ENCODE measurements at places on chromosomes 1 and 21.
A peak's percentile ranks its signal among the peaks of the same experiment; 100 is the strongest.

DNA sequence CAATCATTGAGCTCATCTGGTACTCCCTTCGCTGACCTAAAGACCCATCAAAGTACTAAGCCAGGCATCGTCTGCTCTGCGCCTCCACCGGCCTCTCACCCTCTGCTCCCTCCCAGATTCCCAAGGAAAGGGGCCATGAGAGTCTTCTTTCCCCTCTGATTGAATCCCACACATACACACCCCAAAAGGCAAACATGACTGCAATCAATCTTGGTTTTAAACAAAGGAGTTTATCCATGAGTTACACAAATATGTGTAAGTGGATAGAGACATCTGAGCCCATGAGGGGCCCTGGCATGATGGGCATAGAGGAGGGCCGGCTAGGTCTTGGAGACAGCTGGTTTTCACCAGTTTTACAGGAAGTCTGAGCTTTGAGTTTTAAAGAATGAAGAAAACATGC, 50.9 kb downstream of the CAPN2 start:
- no peak for DNase-seq

- no peak for DNase-seq
These were observed 63.0 kb downstream of the KCNN3 start for GRCh38 chr1:154807048-154807591.

GRCh38 chr21:44761011-44761729, 40.5 kb downstream of the UBE2G2 start:
- DNase-seq: no peak

- DNase-seq: peak; percentile 94
These were observed 24.9 kb upstream of the KCNA2 start for GRCh38 chr1:110630839-110631663.

DNA sequence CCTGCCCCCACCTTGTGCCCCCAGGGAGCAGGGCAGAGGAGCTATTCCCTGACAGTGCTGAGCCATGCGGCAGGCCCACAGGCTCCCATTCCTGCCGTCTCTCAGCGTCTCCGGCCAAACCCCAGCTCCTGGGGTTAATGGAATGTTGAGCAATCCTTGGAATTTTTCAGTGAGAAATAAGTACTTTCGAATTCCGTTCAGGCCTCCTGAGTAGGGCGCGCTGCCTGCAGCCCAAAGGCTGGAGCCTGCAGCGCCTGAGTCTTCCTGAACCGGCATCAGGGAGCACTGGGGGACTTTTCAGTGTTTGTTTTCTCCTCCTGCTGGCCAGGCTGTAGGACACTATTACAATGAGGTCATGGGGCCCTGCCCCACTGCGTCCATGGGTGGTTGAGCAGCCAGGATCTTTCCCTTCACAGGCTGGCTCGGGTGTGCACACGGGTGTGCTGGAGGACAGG, 33.3 kb upstream of the CSF1 start:
- DNase-seq: no peak

DNA sequence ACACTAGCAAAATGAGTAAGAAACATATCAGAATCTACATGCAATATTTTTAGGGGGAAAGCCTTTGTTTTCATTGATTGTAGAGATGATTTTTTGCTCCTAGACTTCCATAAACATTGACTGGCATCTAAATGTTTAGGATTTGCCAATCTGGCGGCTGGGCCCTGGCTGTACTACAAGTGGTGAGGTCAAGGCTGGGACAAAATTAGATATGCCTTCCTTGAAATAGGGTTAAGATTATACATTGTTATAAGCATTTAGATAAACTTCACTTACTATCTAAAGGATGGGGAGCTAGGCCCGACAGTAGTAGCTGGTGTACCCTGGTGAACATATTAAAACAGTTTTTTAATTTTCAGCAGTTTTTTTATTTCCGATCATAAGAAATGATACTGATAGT, 5.2 kb downstream of the NFIA start:
- no peak for DNase-seq

DNA sequence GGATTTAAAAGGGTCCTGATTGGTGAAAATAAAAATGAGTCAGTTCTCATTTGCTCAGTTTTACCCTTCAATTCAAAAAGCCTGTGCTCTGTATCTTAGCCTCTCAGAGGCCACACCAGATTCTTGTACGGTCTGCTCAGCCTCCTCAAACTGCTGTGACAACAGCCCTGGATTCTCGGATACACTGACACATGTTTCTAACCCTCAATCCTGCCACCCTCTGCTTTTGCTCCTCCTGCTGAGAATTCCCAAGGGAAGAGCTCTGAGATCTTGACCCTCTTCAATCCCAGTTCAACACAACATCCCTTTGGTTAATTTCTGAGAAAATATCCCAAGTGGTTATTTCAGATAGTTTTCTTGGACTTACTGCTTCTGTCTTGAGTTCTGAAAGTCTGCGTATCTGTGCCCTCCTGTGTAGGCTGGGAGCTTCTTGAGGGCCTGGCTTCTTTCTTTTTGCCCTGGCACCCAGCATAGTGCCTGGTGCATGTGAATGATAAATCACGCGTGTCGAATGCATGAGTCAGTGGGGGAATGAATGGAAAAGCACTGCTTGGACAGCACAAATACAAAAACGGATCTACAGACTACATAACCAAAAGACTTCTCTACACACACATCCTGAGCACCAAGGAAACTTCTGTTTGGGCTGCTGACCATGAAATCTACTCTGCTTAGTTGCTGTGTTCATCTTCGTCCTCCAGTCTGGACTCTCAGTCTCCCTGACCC, 24.5 kb downstream of the IRF2BP2 start:
- DNase-seq: no peak

DNA sequence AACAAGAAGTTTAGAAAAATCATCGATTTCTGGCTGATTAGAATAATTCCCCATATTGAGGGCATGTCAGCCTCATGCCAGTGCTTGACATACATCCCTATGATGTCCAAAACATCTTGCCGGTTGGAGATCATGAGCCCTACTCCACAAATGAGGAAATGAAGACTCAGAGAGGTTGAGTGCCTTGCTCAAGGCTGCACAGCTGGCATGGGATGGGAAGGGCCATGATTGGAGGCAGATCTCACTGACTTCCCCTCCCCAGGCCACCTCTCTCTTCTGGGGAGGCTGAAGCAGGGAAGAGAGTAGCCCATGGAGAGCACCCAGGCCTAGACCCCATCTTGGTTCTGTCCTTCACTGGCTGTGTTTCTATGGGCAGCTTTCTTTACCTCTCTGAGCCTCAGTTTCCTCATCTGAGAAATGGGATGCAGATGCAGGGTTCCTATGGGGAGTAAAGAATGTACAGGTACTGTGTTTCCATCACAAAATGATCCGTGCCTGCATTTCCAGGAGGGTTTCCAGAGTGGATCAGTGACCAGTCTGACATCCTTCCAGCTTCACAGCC, 145.7 kb downstream of the SYF2 start:
- DNase-seq: no peak

DNA sequence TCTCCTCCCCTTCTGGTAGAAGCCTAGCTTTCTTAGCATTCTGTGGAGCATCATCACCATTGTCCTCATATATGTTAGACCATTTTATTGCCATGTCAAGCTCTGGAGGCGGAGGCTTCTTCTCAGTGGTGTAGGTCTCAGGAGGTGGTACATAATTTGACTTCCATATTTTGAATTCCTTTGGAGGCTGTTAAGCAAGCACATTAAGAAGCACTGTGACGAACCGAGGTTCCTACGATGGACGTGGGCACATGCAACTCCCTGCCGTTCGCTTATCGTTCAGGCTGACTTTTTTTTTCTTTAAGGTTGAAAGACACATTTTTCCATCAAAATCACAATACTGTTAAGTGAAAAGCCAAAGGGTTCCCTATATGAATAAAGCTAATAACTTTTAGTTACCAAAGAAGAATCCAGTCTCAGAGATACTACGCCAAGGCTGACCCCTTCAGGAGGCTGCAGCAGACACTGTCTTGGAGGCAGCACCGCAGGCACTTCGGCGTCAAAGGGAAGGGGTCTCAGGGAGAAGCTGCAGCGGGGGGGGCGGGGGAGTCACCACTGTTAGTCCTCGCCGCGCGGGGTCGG, 835 bp downstream of the C1orf52 start:
- no peak for DNase-seq
